ENCODE measurements at places on chromosomes 1 and 21.
A peak's percentile ranks its signal among the peaks of the same experiment; 100 is the strongest.

GRCh38 chr1:246588159-246588721 lies 22.0 kb downstream of the CNST start:
- no peak for DNase-seq

- no peak for DNase-seq
Measured at GRCh38 chr1:51776408-51776807, 102.1 kb downstream of the NRDC start.

DNA sequence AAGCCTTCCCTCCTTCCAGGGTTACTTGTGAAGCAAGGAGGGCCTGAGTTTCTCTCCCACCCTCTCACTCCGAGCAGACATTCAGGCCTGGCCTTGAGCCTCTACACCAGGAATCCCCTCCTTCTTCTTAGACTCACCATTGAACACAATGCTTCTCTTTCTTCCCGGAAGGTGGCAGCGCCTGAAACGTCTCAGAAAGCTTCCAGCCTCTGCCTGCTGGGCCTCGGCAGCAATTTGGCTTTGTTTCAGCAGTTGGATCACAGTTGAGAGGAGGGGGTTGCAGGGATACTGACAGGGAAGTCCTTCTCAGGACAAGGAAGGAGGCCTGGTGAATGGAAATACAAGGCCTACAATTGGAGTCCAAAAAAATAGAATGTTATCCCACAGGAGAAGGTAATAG lies 6.3 kb downstream of the CLDN8 start:
- no peak for DNase-seq

- no peak for DNase-seq
Measured at GRCh38 chr1:33696311-33696710, 167.6 kb upstream of the HMGB4 start.

GRCh38 chr1:44260792-44261170 lies 47.5 kb downstream of the DMAP1 start:
- no peak for DNase-seq

DNA sequence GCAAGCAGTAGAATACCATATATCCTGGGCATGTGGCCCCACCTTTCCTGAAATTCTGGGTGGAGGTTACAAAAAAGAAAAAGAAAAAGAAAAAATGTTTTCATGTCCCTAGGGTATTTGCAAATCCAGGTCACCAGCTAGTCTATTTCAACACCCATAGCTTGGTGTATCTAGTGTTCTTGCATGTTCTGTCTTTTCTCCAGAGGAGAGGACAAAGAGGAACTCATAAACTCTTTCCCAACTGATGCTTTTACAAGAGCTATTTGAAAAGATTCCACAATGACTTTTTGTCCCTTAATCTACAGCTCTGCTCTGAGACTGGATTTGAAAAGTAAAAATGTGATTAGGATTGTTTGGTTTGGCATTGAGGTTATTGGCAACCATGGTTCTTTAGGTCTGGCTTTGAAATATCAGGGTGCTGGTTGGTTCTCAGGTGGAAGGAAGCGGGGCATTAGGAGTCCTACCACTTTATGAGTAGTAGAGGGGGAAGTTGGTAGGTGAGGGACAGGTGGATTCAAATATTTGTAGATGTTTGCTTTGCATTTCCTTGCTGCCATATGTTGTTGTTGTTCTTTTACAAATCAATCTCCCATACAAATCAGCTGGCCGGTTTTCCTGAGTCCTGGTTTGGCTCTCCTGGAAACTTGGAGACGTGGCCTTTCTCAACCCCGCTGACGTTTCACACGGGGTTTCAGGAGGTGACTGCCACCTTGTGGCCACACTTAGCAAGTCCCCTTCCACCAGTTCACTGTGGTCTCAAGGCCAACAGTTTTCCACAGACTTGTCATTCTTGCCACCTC lies 126.7 kb upstream of the KIAA0040 start:
- DNase-seq: peak; percentile 64

- DNase-seq: no peak
Measured at GRCh38 chr1:77036560-77036959, 169.3 kb downstream of the ST6GALNAC5 start.

DNA sequence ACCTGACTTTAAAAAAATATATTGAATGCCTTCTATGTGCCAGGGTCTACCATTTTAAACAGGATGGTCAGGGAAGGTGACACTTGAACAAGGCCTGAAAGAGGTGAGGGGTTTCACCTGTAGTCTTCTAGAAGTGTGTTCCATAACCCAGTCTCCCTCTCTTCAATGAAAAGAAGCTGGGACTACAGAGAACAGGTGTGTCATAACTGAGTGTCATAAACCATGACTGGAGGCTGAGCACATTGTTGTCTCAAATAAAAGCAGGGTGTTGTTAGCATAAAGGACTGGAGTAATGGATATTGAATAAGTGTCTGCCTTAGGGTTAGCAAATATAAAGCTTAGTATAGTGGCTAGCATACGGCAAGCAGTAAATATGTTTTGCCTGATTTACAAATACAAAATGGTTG lies 65.4 kb downstream of the SYDE2 start:
- DNase-seq: no peak

DNA sequence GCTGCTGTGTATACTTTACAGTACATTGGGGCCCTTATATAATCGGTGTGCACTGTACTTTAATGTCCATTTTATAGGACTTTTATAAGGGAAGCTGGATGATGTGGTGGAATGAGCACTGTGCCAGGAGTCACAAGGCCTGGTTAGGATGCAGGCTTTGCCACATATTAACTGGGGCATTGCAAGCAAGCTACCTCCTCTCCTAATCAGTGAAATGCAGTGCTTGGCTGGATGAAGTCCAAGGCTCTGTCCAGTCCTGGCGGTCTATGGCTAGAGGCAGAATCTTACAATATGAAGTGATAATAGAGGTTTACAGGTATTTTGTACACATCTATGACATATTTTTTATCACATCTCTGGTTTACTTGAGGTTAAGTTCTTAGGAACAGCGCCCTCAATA lies 1.7 kb upstream of the PKP1 start:
- no peak for DNase-seq

DNA sequence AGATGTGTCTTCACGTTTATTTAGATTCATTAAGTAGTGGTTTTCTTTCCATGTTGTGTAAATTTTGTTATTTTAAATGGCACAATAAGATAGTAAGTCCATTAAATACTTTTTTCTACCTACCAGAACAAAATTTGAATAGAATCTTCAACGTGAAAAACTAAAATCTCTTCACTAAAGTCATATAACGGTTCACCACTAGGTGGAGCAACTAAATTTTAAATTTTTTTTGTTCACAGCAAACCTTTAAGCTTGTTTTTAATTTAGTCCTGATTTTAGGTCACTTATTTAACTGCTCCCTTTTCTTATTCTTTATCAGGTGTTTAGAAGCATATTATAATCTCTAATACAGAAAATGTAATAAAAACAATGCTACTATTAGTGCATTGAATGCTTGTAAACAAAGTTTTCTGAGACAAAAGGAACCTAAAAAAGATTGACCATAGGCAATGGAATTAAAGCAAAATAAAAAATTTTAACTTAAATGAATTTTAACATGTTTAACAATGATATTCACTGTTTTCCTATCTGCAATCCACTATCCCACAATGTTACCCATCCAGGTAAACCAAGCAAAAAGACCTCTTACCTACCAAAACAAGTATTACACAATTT lies 28.3 kb upstream of the PKN2 start:
- DNase-seq: no peak

DNA sequence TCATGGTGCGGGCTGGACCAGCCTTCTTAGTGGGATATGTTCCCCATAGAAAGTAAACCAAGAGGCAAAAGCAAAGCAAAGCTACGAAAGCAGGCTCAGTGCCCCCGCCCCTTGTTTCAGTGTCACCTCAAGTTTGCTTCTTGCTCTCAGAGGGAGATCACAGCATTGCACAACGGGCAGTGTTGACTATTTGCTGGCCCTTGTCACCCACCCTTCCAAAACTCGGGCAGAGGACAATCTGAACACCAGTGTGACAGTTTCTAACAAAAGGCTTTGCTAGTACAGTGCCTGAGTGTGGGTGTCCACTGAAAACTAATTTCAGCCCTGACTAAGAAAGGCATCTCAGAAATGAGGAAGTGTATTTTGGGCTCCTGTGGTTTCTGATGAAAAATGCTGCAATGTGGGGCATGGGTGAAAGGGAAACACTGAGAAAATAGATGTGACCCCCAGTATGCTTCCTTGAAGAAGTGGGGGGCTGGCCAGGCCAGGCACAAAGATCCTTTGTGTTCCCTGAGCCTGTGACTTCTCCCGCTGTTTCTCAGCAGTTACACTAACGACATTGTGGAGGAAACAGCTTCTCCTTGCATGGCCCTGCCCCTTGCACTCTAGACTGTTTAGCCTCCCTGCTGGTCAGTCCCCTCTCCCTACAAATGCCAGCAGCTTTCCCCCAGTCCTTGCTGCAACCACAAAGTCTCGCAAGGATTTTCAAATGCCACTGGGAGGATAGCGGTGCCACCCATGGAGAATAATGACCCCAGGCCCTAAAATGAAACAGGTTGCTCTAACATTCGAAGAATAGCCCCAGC lies 33.3 kb upstream of the KCNE1 start:
- DNase-seq: peak; percentile 25

All from CMK (cell line).